H9 (cell line): ENCODE measurements at places on chromosomes 3 and 15. TPM values are rescaled to one million over a fixed set of nuclear protein-coding genes. Genes with fewer than 3 reads are reported as not detected.

Gene CA12
- 0.42 and 0.68 TPM in 2 replicates for total RNA-seq

- H3K27ac ChIP-seq, result no peak overlapping the region
- no peak for DNase-seq
- no peaks in the 10 kb centered on the region for H3K4me1 ChIP-seq
- peaks cover 9% of the 10 kb centered on the region; the same call in 1 of the 2 replicates for H3K36me3 ChIP-seq
- no peak overlapping the region for H3K4me3 ChIP-seq
Measured at GRCh38 chr3:163916596-163917560, 1161.4 kb downstream of the SI start.

GRCh38 chr15:35134299-35134698, 49.2 kb upstream of the NANOGP8 start:
- H3K27me3 ChIP-seq, result no peaks in the 10 kb centered on the region
- H3K27ac ChIP-seq, result no peak overlapping the region
- DNase-seq, result no peak
- no peak overlapping the region for H3K4me3 ChIP-seq

Gene HHLA2
- total RNA-seq, result not detected in 2 replicates

Gene ALDH1L1
- total RNA-seq, result 0.68 and 0.90 TPM in 2 replicates
